ENCODE measurements at places on chromosomes 6 and 20. TPM values are rescaled to one million over a fixed set of nuclear protein-coding genes. Genes with fewer than 3 reads are reported as not detected.

DNA sequence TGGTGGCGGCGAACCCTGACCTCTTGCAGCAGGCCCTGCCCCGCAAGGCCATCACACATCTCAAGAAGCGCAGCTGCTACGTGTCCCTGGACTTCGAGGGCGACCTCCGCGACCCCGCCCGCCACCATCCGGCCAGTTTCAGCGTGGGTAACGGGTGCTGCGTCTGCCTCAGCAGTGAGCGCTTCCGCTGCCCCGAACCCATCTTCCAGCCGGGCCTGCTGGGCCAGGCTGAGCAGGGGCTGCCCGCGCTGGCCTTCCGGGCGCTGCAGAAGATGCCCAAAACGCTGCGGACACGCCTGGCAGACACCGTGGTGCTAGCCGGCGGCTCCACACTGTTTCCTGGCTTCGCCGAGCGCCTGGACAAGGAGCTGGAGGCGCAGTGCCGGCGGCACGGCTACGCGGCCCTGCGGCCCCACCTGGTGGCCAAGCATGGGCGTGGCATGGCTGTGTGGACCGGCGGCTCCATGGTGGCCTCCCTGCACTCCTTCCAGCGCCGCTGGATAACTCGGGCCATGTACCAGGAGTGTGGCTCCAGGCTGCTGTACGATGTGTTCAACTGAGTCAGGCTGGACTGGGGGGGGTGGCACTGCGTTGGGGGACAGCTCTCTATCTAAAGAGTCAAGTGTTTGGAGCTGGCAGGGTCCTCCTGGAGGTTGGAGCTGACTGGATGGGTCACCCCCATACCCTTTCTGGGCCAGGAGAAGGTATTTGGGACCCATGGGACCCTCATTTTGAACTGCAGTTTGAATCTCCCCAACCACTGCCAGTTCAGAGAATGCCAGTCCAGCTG, 1.1 kb downstream of the ACTL10 start:
- peak; percentile 83 for DNase-seq

- DNase-seq: no peak
Measured at GRCh38 chr20:63876489-63877036, 11.5 kb downstream of the TPD52L2 start.

GRCh38 chr6:7727086-7727945, 1.4 kb downstream of the BMP6 start:
- DNase-seq: no peak

DNA sequence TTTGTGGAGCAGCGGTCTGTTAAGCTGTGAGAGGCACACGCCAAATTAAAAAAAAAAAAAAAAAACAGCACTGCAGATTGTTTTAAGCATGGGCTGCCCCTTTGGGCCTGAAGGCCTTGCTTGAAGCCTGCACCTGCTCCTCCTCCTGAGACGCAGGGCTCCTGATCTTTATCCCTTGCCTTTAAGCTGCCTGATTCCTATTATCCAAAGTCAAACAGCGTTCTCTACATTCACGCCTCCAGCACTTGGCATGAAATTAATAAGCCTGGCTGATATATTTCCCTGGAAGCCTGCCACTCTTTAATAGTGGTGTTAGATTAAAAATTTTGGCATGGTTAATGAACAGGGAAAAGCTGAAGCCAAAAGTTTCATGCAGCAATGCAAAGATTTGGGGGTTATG, 163.9 kb downstream of the FAXC start:
- no peak for DNase-seq

DNA sequence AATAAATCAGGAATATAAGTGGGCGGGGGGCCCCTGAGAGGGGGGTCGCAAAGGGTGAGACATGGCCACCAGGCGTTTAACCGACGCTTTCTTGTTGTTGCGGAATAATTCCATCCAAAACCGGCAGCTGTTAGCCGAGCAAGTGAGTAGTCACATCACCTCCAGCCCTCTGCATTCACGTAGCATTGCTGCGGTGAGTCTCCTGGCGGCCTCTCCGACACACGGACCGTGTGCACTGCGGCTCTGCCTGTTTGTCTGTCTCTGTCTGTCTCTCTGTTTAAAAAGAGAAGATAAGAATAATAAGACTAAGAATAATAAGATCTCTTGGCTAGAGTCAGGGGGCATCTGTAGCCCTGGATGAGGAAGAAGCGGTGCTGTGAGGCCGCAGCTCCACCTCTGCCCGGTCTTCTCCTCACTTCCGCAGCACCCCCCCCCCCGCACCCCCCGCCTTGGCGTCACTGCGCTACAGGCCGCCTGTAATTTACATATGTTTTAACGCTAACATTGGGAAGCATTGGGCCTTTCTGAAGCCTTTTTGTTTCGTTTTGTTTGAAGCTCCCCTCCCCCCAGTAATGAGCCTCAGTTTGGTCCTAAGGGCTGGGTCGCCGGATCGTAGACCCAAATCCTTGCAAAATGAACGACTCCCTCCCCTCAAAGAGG, 993 bp downstream of the STX16 start:
- peak; percentile 76 for DNase-seq

GRCh38 chr20:21601799-21602198, 87.9 kb upstream of the NKX2-2 start:
- DNase-seq: no peak

GRCh38 chr6:108438918-108439317, 121.8 kb upstream of the FOXO3 start:
- no peak for DNase-seq

- no peak for DNase-seq
Measured at GRCh38 chr6:110359556-110359955, 1.4 kb upstream of the METTL24 start.

GRCh38 chr6:44020148-44020547, 107.1 kb downstream of the MRPL14 start:
- DNase-seq: no peak

DNA sequence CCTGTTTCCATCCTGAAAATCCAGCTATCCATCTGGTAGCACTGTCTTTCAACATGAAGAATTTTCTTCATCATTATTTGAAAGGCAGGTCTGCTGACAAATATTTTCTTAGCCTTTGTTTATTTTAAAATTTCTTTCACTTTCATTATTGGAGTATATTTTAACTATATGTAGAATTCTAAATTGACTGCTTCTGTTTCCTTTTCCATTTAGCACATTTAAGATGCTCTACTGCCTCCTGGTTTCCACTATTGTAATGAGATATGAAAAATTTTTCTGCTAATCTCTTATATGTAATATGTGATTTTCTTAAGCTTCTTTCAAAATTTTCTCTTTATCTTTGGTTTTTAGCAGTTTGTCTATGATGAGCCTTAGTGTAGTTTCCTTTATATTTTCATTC, 97.3 kb downstream of the TBC1D32 start:
- no peak for DNase-seq

- peak; percentile 51 for DNase-seq
Measured at GRCh38 chr6:141531040-141531439, 601.7 kb upstream of the GJE1 start.

GRCh38 chr6:158629367-158630221, 14.9 kb downstream of the DYNLT1 start:
- no peak for DNase-seq

DNA sequence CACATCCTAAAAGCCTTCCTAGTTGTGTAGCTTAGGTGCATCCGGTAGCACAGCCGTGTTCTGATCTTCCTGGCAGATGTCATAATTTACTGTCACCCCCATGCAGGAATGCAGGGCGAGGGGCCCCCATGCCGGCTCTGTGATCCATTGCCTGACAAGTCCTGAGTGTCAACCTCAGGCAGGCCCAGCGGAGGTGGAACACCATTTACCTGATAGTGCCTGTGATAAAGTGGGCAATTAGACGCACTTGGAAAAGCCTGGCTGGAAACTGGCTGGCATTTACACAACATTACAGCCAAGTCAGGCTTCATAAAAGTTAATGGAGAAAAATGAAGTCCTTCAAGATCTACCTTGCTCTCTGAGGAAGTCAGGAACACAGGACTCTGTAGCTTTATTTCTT, 521.4 kb upstream of the JAG1 start:
- DNase-seq: peak; percentile 68

DNA sequence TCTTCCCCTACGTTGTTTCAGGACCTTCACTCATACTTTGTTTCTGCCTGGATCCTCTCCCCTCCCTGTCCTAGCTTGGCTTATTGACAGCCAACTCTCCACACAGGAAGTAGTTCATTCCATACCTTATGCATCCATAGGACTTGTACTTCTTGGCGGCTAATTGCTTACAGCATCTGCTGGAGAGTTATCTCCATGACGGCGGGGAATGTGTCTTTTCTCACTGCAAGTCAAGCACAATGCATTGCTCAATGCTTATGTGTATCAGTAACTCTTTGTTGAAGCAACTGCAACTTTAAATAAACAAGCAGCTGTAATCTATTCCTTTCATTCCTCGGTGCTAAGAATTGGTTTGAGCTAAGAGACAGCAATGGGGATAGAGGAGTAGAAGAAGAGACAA, 551.3 kb upstream of the EPHA7 start:
- DNase-seq: no peak

DNA sequence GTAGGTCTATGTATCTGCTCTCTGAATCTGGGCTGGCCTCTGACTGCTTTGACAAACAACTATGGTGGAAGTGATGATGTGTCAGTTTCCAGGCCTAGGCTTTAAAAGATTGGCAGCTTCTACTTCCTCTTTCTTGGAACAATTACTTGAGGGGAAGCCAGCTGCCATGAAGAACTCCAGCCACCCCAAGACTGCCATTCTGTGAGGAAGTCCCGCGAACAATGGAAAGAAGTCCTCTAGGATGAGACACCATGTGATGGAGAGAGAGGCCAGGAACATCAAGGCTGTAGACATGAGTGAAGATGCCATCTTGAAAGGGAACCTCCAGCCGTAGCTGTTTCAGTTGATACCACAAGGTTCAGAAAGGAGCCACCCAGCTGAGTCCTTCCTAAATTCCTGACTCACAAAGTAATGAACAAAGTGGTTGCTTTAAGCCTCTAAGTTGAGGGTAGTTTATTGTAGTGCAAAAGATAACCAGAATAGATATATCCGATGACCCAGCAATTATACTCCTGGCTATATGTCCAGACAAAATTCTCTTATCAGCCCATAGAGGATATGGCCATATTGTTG, 15.3 kb upstream of the TCF15 start:
- DNase-seq: no peak

GRCh38 chr20:15039088-15039752, 701.8 kb upstream of the FLRT3 start:
- no peak for DNase-seq

- DNase-seq: no peak
Measured at GRCh38 chr6:17484201-17484849, 90.9 kb downstream of the CAP2 start.

GRCh38 chr6:168583821-168584220, 142.8 kb downstream of the SMOC2 start:
- DNase-seq: no peak

DNA sequence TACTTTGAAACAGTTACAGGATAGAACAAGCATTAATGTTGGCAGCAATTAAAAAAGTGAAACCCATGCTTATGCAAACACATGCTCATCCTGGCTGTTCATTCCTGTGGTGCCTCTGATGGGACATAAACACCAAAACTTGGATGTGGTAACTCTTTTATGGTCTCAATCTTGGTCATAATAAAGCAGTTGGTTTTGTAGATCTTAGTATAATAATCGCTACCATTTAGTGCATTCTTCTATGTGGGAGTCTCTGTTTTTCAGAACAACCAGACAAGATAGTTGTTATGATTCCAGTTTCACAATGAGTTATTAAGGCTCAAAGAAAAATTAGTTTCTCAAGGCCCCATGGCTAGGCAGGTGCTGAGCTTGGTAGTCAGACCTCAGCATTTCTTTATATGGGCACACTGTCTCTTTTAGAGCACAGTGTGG, 184.0 kb downstream of the UTRN start:
- DNase-seq: no peak

- DNase-seq: no peak
Measured at GRCh38 chr6:122454673-122455072, 16.9 kb downstream of the SERINC1 start.

DNA sequence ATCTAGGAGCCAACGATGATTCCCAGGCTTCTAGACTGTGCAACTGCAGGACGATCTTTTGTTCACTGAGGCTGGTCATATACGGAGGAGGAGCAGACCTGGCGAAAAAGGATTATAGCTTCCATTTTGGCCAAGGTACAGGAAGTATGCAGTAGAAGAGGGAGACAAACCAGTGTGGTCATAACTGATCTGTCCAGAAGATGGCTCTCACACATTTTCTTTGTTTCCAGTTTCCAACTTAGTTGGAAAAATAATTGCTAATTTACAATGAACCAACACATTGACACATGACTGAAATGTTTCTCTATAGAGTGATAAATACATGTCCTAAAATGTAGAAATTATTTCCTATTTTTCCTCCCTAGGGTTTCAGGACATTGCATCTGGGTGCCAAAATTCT, 364.1 kb upstream of the BTBD3 start:
- no peak for DNase-seq

DNA sequence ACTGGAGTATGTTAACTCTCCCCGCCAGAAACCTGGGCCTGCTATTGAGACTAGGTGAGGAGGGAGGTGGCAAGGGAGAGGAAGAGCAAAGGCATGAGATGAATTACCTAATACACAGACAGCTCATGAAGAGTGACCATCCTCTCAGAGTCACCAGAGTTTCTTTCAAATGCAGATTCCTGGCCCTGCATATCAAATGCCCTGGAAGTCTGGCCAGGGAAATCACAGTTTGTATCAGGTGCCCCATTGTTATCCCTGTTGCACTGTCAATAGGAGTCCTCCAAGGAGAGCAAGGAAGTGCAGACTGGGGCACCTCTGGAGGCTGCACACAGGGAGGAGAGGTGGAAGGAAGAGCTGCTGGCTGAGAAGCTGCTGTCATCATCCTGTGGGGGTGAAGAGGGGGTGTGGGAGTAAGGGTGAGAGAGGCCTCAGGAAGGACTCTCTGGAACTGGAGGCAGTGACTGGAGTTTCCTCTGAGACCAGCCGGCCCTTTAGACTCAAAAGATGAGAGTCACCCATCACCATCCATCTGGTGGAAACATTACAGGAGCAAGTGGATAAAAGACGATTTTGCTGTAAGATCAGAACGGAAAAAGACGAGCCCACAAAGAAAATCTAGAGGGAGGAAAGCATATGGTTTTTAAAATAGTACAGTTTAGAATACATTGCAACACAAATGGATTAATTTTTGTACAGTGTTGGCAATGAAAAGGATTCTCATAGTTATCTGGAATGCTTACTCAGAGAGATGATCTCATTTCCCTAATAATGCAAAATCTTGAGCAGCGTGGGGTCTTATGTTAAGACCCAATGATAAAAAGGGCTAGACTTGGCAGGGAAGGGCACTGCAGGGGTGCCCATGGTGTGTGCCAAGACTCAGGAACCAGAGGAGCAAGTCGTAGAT, 268.1 kb downstream of the UST start:
- peak; percentile 43 for DNase-seq

GRCh38 chr6:162899148-162899547, 171.4 kb downstream of the PACRG start:
- DNase-seq: no peak

SLC12A5 gene
- polyA plus RNA-seq: 2.8 TPM

PDCD2 gene
- 65.1 TPM for polyA plus RNA-seq

PCK1 gene
- polyA plus RNA-seq: 0.26 TPM

TGIF2 gene
- polyA plus RNA-seq: 52.1 TPM

OPN5 gene
- polyA plus RNA-seq: not detected

REM1 gene
- 7.7 TPM for polyA plus RNA-seq

DSP gene
- 74.2 TPM for polyA plus RNA-seq

SLC32A1 gene
- not detected for polyA plus RNA-seq

C6orf141 gene
- 5.1 TPM for polyA plus RNA-seq

INSM1 gene
- polyA plus RNA-seq: 0.67 TPM
